ENCODE measurements at places on chromosomes 4 and X.

DNA sequence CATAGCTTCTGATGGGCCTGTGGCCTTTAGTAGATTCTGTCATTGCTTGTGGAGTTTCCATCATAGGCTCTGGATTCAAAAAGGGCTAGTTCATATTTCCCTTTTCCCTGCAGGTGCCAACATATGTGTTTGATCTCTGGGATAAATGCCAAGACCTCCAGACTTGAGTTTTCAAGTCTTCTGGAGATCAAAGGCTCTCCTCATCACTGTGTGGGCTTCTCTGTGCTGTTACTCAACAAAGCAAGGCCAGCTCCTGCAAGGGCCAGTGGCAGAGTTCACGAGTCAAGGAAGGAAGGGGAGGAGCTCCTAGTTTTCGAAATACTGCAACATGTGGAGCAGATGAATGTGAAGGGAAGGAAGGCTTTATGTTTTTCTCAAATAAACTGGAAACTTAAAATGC is 62.7 kb upstream of the SCML1 start:
- no peak for DNase-seq

- DNase-seq: no peak
Measured at GRCh38 chrX:136097871-136098805, 49.2 kb upstream of the FHL1 start.

DNA sequence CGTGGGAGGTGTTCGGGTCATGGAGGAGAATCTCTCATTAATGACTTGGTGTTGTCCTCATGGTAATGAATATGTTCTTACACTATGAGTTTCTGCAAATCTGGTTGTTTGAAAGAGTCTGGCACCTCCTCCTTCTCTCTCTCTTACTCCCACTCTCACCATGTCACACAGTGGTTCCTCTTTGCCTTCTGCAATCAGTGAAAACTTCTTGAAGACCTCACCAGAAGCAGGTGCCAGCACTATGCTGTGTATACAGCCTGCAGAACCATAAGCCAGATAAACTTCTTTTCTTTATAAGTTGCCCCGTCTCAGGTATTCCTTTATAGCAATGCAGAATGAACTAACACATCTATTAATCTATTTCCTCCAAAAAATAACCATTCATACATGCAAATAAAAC is 275.0 kb downstream of the ANTXR2 start:
- no peak for DNase-seq

- DNase-seq: no peak
Measured at GRCh38 chr4:158302076-158302866, 92.0 kb downstream of the TMEM144 start.

DNA sequence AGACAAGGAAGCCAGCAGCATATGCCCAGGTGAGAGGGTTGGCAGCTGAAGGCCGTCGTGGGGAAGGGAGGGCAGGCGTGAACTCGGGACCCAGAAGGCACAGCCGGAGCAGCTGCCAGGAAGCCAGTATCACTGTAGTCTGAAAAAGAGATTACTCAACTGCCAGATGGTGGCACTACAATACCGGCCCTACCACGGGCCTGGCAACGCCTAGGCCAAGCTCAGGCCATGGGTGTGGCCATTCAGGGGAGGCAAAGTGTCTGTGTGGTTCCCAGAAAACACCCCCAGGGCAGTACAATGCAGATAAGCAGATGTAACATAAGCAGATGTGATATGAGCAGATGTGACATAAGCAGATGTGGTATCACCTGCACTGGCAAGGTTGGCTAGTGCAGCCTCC is 236.0 kb downstream of the AFAP1 start:
- DNase-seq: no peak
